ENCODE measurements at places on chromosomes 13 and 19. TPM values are rescaled to one million over a fixed set of nuclear protein-coding genes. Genes with fewer than 3 reads are reported as not detected.

RUBCNL gene
- total RNA-seq, result not detected

TSSK6 gene
- total RNA-seq, result 4.4 TPM

C19orf67 gene
- total RNA-seq, result not detected

APOE gene
- total RNA-seq, result 0.45 TPM

DNA sequence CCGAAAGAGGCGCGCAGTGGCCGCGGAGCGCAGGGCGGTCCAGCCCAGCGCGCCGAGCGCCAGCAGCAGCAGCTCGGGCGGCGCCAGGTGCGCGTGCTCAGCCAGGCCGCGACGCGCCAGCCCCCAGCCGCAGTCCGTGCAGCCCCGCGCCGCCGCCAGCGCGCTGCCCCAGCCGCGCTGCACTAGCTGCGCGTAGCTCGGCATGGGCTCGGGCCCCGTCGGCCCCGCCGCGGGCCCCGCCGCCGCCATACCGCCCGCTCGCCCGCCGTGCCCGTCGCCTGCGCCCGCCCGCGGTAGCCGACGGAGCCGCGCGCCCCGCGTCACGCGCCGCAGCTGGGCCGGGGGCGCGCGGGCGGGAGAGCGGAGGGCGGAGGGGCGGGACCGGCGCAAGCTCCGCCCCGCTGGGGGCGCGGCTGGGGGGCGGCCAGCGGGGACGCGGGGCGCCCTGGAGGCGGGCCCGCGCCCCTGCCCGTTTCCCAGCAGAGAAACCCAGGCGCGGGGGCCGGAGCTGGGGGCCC is at the start of gene CERS1:
Gene CERS1 (minus strand): TSS at position 335 of the 518 bp plus-strand sequence. CDS start 86 bp downstream, at position 249.
- peaks cover 2% of the 10 kb centered on the region for H3K36me3 ChIP-seq
- peaks cover 33% of the 10 kb centered on the region for H3K27me3 ChIP-seq
- no peak within 1 kb of the TSS for H3K27ac ChIP-seq

DNA sequence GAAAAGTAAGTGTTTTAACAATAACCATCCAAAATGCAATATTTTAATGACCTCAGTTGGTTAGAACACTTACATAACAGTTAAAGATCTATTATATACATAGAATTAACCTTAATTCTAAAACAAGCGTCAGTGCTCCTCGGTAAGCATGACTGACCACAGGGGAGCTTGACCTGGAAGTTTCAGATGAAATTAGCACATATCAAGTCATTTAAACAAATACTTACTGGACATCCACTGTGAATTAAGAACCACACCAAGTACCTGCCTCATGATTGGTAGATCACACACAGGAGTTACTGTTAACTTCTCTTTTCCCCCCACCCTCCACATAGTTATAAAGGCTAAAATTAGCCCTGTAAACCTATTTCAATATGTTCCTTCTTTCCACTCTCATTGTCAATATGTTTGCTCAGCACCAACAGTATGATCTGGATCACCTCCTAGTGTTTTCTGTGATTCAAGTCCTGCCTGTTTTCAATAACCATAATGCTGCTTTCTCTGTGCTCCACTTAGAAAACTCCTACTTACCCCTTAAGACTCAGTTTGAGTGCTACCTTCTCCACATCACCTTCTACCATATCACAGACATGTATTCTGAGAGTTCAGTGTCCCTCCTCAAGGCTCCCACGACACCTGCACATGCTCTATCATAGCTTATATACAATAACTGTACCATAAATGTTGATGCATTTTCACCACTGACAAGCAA is 209.0 kb downstream of the VWA8 start:
- no peak for DNase-seq
- H3K4me3 ChIP-seq, result no peak overlapping the region

DNA sequence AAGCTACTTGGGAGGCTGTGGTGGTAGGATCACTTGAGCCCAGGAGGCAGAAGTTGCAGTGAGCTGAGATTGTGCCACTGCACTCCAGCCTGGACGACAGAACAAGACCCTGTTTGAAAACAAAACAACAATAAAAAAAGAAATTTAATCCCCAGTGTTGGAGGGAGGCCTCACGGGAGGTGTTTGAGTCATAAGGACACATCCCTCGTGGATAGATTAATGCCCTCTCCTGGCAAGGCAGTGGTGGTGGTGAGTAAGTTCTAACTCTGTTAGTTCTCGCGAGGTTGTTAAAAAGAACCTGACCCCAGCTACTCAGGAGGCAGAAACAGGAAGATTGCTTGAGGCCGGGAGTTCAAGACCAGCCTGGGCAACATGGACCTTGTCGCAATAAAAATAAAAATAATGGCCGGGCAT is 27.6 kb upstream of the SIN3B start:
- H3K27ac ChIP-seq, result no peak overlapping the region
- no peak overlapping the region for H3K4me3 ChIP-seq
- DNase-seq, result no peak
- no peaks in the 10 kb centered on the region for H3K27me3 ChIP-seq
- no peaks in the 10 kb centered on the region for H3K36me3 ChIP-seq

GRCh38 chr13:21672287-21672680 is 1.4 kb downstream of the FGF9 start:
- no peak overlapping the region for H3K4me3 ChIP-seq
- H3K4me1 ChIP-seq, result peaks cover 51% of the 10 kb centered on the region
- H3K36me3 ChIP-seq, result no peaks in the 10 kb centered on the region
- peaks cover 80% of the 10 kb centered on the region for H3K27me3 ChIP-seq

Measured in activated CD4-positive, alpha-beta T cell treated with anti-CD3 and anti-CD28 coated beads, Interleukin-2, amount 10 ng/mL, durations not matched to agents 7 days and 5 days (primary cell).